ENCODE measurements at places on chromosomes 7 and 10.

DNA sequence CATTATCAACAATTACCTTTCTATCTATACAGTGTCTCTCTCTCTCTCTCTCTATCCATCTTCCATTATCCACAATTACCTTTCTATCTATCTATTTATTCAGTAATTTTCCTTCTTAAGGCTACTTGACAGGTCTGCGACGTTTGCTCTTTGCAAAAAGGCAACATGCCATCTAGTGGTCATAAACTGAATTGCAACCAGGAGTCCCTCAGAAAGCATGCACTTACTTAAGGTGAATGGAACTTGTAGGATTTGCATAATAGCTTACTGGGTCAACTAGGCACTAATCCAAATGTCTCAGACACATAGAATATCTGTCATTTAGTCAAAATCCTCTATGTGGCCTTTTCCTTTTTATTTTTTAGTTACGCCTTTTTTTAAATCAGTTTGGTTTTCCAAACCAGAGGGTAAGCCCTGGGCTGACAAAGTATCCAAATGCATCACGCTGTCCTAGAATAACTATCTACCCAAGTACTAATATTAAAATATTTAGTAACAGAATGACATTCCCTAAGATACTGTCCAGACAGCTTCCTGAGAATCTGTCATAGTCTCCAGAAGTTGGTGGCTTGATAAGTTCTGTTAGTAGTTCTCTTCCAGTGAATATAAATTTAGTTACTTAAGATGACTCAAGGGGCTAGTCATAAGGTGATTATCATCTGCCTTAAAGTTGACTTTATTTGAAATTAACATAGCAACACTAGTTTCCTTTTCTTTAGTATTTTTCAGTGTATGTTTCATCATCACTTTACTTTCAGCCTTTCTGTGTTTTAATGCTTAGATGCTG is 208.3 kb downstream of the PPP1R3A start:
- no peak for DNase-seq

DNA sequence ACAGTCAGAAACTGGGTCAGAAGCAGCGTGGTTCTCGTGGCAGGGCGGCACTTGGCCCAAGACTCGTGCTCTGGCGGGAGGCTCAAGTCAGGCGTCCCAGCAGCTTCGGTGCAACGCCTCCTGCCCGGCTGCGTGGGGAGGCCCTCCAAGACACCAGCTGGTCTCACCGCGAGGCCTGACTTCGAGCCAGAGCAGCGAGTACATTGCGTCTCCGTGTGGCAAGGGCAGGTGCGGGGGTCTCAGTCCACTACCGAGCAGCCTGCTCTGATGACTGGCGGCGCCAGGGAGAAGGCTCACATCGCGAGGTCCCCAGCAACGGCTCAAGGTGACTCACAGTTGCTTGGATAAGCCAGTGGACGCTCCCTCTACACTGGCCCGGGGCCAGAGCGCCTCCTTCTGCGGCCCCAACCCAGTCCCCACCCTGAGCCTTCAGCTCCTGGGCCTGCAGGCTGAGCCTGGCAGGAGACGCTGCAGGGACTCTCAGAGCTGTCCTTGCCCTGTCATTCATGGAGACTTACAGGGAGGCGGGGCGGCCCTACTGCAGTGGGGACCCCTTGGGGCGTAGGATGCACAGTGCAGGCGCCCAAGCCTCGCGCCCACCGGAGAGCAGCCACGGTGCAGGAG is 41.9 kb upstream of the PRKAR1B start:
- DNase-seq: no peak

GRCh38 chr7:108908456-108908855 is 338.8 kb downstream of the DNAJB9 start:
- DNase-seq: no peak

GRCh38 chr10:120423431-120424197 is 33.4 kb upstream of the PLPP4 start:
- DNase-seq: no peak

GRCh38 chr7:54985426-54986330 is 33.1 kb upstream of the EGFR start:
- no peak for DNase-seq

- DNase-seq: no peak
These were observed 3.5 kb downstream of the SH2D4B start for GRCh38 chr10:80540981-80541750.

DNA sequence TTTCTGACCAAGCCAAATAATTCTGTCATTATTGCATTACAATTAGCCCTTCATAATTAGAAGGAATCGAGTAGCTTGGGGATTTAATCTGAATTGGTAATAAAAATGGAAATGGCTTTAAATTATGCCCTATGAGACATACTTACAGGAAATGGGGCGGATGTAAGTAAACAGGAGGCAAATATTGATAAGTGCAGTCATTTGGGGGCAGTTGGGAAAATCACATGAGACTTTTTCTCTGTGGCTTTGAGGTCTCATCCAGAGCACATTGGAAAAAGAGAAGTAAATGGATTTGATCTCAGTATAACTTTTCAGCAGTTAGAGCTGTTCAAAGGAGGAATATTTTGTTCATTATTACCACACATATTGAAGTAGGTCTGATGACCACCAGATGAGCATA is 307.8 kb upstream of the POM121L12 start:
- no peak for DNase-seq

DNA sequence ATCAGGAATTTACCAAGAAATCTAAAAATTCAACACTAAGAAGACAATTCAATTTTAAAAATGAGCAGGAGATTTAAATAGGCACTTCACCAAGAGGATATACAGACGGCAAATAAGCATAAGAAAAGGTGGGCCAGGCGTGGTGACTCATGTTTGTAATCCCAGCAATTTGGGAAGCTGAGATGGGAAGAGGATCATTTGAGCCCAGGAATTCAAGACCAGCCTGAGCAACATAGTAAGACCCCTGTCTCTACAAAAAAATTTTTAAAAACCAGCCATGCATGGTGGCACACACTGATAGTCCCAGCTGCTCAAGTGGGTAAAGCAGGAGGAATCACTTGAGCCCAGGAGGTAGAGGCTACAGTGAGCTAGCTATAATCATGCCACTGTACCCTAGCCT is 3.5 kb upstream of the AKR1D1 start:
- DNase-seq: no peak

GRCh38 chr10:22259280-22259679 is 41.5 kb upstream of the EBLN1 start:
- no peak for DNase-seq

DNA sequence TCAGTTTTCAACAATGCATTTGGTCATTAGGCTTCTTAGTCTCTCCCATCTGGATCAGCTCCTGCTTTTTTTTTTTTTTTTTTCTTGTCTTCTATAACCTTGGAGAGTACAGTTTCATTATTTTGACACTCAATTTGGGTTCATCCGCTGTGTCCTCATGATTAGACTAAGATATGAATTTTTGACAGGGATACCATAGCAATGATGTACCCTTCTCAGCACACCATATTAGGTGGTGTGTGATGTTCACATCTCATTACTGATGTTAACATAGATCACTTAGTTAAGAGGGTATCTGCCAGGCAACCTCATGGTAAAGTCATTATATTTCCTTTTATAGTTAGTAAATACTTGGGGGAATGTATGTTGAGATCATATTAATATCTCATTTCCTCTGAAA is 445.5 kb upstream of the IGFBP3 start:
- no peak for DNase-seq

DNA sequence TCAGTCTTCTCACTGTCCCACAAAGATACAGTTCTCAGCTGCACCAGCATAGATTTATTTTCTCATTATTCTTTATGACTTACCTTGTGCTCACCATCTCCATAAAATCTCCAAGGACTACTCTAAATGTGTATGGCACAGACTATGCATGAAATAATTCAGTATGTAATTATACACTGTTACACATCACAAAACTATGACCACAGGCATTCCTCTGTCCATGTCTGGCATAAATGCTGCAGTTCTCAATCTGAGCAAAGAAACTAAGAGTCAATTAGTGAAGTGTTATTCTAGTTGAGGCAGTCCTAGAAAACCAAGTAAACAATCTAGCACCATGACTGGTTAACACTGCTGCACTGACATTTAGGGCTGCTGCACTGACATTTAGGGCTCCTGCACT is 2.7 kb downstream of the CYCS start:
- DNase-seq: no peak

DNA sequence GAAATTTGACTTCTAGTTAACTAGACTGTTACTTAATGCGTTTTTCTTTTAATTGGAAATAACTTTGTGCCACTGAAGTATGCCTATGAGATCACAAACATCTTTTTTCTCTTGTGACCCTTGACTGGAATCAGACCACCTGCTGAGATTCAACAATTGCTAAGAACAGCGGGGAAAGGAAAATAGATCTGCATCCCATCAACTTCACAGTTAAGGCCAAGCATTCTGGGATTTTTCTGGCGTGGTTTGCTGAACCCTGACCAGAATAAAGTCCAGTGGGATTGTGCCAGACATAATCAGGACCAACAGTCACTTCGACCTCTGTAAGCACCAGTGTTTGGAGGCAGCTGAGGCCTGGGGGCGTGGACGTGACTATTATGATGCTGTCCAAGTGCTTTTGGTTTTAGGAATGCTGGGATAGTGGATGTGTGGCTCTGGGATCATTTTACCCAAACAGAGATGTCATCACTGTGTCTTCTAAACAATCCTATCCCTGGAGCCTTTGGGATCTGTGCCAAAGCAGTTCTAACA is 373.3 kb upstream of the PRKCQ start:
- no peak for DNase-seq

GRCh38 chr10:121753726-121754476 is 155.7 kb upstream of the FGFR2 start:
- no peak for DNase-seq

DNA sequence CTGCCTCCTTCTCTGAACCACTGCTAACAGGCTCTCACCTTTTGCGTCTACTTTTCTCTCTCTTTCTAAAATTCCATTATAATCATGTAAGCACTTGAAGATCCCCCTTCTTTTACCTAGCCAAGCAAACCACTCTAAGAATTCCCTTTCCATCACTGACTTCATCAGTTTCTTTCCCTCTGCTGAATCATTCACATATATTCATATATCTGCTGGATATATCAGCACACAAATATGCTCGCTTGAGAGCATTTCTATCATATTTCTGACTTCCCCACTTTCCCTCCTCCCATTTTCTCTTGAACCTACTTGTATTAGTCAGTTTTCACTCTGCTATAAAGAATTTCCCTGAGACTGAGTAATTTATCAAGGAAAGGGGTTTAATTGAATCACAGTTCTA is 84.2 kb upstream of the LRRN3 start:
- DNase-seq: no peak

DNA sequence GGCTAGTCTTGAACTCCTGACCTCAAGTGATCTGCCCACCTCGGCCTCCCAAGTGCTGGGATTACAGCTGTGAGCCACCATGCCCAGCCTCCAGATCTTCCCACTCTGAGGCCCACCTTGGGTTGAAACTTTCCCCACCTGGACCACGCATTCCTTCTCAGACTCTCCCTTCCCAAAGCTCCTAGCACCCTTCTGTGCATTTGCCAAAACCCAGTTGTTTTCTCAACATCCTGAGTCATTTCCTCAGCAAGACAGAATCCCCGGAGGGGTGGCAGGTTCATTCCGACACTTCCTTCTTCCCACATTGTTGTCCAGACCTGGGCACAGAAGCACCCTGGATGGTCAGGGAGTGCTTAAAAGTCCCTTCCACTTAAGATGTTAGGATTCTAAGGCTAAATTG is 28.9 kb downstream of the BAG3 start:
- DNase-seq: no peak

DNA sequence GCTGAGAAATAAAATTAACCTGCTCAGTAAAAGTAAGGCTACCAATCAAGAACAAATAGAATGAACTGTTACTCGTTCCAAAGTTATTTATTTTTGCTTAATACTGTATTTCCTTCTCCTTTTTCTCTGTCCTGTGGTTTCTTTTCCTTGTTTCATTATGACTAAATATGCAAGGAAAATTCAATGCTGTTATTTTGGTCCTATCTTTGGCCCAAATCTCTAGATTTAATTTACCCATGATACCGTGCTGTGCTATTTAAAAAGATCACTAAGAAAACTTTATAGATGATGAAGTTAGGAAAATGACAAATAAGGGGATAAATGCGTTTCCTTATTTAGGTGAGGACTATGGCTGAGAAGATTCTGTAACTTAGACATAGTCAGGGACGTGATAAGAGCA is 45.3 kb upstream of the FAM133B start:
- DNase-seq: no peak
